M059J (cell line): ENCODE measurements at places on chromosomes 3 and 15. TPM values are rescaled to one million over a fixed set of nuclear protein-coding genes. Genes with fewer than 3 reads are reported as not detected.

DNA sequence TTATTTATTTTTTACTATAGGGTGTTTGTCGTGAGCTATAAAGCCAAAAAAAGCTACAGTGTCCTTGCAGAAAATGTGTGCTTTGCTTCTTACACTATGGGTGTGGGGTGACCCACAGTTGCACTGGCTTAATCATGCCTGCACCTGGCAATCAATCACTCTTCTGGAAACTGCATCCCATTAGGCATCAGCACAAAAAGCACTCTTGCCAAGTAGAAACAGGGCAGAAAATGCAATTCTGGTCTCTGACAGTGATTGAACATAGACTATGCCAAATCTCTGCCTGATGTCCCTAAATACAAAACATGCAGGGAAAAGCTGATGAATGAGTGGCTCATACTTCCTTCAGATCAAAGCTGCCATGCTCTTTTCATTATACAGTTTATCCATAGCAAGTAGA lies 30.4 kb upstream of the PLAAT1 start:
- DNase-seq, result no peak

DNA sequence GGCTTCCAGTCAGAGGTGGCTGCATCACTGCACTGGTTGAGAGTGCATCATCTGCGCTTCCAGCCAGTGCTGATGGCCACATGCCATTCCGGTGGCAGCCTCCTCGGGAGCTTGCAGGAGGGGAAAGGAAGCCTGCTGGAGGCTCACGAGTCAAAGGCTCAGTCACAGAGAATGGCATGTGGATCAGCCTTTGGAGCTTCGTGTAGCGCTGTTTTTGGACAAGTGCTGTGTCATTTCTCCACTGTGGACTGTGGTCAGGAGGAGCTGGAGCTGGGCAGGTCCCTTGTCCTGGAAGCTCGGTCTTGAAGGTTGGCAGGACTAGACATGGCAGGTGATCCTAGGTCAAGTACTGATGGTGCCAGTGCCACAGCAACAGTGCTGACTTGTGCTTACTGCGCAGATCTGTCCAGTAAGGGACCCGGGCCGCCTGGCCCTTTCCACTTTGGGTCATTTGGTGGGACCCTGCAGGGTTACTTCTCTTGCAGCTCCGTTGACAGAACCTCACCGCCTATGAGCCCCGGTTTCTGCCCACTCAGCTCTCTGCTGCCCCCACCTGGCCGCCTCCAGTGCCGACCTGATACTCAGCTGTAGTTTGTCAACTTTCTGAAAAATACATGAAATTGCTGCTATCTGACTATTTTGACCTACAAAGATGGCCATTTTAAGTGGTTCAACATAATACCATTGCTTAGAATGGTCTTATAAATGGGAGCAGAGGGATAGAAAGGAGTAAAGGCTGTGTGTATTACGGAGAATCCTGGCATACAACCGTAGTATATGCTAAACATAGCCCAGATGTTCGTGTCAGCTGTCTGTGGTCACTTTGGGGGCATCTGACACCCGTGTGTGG lies 27.6 kb upstream of the TRPM1 start:
- DNase-seq, result peak; percentile 46

GRCh38 chr3:186209810-186210752 lies 101.2 kb upstream of the ETV5 start:
- DNase-seq, result peak; percentile 95

DNA sequence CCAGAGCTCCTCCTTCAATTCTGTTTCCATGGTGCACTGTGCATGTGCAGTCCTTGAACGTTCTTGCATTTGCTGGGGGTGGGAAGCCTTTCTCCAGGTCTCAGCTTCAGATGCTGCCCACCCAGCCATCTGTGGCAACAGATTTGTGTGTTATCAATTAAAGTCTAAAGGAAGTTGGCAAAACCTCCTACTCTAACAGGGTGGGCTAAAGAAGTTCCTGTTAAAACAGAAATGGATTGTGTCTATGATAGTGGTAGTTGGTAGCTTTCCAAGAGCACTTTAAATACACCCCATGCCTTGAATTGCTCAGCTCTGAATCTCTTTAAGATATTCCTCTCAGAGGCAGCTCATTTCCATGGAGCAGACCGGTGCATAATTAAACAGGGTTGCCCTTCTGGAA lies 488.0 kb upstream of the SUCLG2 start:
- DNase-seq, result no peak

DNA sequence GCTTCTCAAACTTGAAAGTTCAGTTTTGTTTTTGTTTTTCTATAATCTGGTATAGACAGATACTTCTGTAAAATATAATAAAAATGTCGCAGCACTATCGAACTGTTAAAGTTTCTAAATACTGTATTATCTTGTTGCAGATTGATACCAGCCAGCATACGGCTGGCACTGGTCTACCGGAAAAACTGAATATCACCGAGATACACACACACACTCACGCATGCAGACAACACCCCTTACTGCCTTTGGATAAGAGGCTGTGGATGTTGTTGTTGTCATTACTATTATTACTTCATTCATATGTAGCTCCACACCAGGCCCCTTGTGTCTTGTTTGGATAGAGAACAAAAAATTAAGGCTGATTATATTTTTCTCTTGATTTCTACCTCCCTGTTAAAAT lies 32.4 kb downstream of the MAP6D1 start:
- DNase-seq, result no peak

DNA sequence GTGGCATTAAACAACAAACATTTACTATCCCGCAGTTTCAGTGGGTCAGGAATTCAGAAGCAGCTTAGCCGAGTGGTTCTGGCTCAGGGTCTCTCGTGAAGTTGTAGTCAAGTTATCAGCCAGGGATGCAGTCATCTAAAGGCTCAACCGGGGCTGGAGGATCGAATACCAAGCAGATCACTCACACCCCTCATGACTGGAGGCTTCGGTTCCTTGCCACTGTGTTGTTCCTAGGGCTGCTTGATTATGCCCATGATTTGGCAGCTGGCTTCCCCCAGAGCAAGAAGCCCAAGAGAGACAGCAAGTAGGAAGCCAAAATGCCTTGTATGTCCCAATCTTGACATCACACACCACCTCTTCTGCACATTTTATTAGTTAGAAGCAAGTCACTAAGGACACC lies 33.9 kb upstream of the CDCP1 start:
- DNase-seq, result peak; percentile 78

DNA sequence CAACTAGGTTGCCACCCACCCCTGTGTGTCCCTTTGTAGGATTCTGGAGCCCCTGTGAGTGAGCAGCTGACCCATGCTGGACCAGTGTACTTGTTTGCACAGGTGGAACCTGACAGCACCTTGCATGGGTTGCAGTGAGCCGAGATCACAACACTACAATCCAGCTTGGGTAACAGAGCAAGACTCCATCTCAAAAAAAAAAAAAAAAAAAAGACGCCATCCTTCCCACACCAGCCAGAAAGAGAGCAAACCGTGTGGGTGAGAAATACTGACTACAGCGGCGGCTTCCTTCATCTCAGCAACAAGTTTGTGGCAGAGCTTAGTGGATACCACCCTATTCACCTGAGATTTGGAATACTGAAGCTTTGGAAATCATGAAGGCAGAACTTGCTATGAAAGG lies 746 bp upstream of the CD80 start:
- DNase-seq, result no peak

STRIT1 gene
- total RNA-seq, result not detected in 2 replicates
